CD14-positive monocyte (primary cell): ENCODE measurements at places on chromosomes 5 and 9.

GRCh38 chr9:2017331-2018161 is 2.4 kb downstream of the SMARCA2 start:
- peak; percentile 90 for DNase-seq

- no peak for DNase-seq
These were observed 8.0 kb downstream of the PLIN2 start for GRCh38 chr9:19119246-19119645.

DNA sequence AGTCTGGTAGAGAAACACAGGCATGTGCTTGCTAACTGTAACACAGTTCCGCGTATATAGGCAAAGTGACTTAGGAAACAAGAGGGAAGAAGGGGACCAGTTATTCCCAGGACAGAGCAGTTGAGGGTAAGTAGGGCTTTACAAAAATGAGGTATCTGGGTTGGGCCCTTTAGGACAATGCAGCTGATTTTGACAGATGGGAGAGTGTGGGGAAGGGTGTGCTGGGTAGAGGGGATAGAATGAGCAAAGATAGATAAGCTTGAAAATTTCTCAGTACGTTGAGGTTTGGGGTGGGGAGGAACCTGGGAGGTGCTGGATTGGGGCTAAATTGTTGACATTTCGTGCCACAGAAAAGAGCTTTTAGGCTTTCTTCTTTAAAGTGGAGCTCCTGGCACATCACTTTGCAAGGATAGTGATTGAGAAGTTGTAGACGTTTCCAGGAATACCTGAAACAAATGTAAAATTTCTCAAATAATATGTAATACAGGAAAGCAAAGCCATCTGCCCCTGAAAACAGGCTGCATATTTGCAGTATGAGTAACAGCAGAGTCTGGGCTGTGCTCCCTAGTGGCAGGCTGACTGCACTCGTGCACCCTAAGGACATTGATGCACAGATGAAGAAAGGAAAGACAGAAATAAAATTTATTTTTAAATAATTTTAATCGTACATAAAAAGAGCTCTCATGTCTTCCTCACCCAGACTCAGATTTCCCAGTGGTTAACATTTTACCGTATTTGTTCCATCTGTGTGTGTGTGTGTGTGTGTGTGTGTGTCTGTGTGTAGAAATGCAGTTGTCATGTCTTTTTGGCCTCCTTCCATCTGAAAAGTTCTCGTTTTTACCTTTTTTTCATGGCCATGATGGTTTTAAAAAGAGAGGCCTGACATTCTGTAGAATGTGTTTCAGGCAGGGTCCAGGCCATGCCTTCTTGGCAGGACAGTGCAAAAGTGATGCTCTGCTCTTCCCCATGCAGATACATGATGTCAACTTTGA is 144.9 kb upstream of the DMRT1 start:
- no peak for DNase-seq

DNA sequence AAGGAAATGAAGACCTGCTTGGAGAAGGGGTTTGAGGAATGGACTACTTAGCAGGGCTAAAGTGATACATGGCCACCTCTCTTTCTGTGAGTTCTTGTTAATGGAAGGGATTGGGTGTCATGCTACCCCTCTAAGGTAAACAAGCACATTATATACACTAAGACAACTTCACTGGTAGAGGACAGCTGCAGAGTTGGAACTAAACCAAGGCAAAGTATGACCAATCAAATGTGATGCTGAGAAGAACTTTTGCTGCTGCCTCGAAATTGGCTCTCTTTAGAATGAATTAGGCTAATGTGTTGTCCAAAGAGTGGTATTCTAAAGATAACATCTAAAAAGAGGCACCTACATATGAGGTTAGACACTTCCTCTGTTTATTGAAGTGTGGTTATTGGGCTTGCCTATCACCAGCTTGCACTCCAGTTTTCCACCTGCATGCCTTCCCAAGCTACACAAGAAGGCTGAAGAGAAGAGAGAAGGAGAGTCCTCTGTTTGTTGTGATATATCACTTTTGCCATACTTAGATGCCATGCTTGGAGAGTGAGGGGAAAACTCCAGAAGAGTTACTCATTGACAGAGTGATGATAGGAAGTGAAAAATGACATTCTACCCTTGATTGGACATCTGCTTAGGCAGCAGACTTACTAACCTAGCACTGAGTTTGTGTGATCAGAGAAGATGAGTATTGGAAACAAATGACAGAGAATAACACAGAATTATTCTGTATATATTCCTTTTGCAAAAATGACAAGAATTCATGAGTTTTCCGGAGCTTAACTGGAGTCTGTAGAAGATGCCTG is 536.1 kb downstream of the ZNF608 start:
- no peak for DNase-seq

DNA sequence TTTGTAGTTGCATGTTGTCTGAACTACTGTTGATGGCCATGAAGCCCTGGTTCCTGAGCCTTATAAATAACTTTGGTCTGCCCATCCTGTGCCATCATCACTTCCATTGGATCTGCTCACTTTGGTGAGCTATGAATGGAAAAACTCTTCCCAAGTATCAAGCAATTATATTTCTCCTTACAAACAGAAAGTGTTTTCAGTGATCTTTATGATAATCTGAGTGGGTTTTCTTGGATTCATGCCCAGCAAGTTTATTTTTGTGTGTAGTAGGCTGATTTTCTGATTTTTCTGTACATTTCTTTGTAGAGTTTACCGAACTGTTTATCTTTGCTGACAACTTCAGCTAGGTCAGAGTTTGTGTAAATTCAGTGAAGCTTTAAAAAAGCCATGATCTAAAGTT is 31.0 kb downstream of the CAMK4 start:
- DNase-seq = no peak

GRCh38 chr5:141940695-141941271 is 17.1 kb downstream of the DELE1 start:
- DNase-seq = peak; percentile 51

DNA sequence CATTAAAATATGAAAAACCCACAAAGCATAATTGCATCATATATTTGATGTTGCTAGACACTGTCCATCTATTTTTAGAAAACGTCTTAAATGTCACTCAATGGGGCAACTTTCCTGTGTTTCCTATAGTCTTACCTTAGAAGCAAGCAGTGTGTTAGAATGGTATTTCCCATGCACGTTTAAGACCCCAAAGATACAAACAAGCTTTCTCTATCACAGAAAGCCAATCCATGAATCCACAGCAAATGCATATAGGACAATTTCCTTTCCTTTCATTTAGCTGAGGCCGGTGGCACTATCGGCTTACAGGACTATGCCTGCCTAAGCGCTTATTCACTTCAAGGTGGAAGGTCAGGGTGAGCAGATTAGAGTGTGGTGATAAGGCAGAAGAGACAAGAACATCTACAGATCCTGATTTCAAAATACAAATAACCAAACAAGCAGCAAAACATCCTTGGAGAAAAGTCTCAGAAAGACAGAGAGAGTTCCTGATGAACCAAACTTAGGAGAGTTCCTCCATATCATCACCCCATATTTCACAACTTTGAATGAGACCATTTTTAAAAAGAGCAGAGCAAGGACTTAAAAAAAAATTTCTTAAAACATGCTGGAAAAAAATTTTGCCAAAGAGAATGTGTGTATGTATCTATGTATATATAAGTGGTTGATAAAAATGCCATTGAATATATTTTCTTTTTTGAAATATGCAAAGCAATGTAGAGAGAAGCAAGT is 57.2 kb downstream of the MEF2C start:
- peak; percentile 49 for DNase-seq

- no peak for DNase-seq
These were observed 126.5 kb downstream of the RMI1 start for GRCh38 chr9:84107081-84107480.

- DNase-seq = no peak
These were observed 24.0 kb downstream of the LIX1 start for GRCh38 chr5:97118261-97119006.

GRCh38 chr5:130496215-130496614 is 592.0 kb downstream of the CHSY3 start:
- DNase-seq = no peak

DNA sequence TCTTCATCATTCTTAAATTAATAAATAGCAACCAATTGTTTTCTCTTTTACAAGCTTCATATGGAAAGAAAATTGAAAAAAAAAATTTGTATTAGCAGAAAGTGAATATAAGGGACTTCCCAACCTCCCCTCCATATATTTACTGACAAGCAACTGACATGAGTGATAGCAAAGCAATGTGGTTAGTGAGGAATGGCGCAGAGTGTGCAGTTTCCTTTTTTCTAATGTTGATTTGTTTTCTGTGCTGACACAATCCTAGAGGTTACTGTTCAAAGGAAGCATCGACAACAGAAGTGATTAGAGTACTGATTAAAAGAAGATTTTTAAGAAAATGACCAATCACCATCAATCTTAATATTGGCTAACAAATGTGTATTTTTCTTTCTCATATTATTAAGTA is 1.7 kb upstream of the PTGER4 start:
- peak; percentile 37 for DNase-seq

- no peak for DNase-seq
These were observed 215.0 kb downstream of the CNTLN start for GRCh38 chr9:17349831-17350230.

- no peak for DNase-seq
These were observed 425.9 kb downstream of the SPOCK1 start for GRCh38 chr5:137073189-137073588.

DNA sequence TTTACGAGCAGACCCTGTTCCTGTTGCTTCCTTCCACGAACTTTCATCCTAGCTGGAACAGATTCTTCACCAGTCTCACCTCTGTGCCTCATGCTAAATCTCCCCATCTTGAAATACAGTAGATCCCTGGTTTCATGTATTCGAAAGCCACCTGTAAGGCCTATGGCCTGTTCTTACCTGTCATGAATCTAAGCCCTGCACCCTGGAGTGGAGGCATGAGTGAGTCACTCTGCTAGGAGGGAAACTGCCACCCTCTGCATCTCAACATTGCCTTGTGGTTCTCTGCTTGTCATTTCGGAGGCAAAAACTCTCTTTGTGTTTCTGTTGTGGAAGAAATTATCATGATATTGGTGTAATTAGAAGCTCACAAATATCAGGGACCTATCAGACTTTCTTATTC is 320.0 kb downstream of the ENC1 start:
- DNase-seq = no peak

DNA sequence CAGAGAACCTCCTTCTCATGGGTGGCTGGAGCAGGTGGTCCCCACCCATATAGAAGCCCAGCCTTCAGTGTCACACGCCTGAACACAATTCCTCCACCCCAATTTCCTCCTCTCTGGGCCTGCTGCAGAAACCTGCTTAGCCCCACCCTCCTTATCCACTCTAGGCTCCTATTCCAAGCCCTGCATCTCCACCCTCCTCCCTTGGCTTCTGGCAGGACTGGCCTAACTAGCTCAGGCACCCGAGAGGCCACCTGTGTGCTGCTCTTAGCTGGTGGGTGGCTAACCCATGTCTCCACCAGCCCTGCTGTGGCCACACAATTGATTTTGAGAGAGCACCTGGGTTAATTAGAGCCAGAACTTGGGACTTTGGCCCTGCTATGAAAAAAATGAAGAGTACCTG is 77.3 kb upstream of the ATP10B start:
- no peak for DNase-seq

- DNase-seq = no peak
These were observed 384.6 kb downstream of the SPOCK1 start for GRCh38 chr5:137114529-137114928.

- no peak for DNase-seq
These were observed 44.8 kb downstream of the ANXA2R start for GRCh38 chr5:42995360-42995751.

GRCh38 chr9:91419222-91420191 is 4.1 kb downstream of the NFIL3 start:
- DNase-seq = peak; percentile 98

DNA sequence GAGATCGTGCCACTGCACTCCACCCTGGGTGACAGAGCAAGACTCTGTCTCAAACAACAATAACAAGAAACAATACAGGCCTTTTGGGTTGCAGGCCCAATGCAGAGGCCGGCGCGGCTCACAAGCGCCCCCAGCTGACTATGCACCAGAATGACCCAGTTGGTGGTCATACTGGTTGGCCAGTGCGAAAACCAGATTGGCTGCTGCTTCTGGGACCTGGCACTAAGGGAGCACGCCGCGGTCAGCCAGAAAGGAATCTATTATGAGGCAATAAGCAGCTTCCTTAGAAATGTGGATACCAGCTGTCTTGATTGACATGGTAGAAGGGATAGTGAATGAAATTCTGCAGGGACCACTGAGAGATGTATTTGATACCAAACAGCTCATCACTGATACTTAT is 35.0 kb downstream of the RANBP17 start:
- DNase-seq = no peak
